ENCODE measurements at places on chromosomes 1 and 21.
A peak's percentile ranks its signal among the peaks of the same experiment; 100 is the strongest.

- peak; percentile 100 for DNase-seq
These were observed 47.8 kb downstream of the AK4 start for GRCh38 chr1:65195495-65196417.

DNA sequence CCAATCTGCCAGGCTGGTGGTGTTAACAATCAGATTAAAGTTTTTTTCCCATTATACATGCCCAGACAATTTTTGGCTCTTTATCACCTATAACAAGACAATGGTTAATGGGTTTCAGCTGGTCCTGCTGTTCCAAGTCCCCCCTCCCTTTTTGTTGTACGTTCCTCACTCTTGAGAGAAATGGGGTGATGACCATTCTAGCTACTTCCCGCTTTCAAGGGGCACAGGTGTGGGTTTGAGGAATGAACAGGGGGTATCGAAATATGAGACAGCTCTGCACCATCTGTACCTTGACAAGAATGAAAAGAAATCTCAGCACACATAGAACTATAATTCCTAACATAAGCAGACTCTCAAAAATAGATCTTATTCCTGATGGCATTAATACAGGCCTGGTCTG is 326.8 kb downstream of the PTPRU start:
- DNase-seq: no peak

DNA sequence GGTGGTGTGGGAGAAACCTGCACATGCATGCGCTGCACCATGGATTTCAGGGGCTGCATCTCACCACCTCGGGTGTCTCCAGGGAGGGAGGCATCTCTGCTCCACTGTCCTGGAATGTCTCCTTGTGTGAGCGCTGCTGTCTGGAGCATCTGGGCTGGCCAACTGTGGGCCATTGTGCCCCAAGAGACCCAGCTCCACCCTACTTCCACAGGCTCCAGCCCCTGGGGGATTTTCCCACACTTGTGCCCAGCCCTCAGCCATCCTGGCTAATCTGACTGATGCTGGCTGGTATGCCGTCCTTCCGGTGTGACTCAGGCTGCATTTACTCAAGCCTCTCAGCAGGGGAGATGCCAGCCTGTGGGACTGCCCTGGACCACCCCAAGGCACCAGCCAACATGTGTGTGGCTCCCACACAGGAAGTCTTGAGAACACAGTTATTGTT is 62.0 kb downstream of the TRIM11 start:
- DNase-seq: no peak

DNA sequence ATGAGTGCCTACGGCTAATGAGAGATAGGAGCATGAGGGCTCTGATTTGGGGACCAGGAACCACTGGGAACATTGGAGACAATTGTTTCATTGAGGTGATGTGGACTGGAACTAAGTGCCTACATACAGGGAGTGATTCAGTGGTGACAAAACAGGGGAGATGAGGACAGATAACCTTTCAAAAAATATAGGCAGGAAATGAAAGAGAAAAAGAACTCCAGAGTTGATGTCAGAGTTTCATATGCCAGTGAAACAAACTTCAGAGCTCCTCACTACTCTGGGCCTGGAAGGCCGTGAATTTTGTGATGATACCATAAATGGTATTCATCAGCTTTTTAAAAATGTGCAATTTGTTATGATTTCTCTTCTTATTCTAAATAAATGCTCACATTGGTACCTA is 39.3 kb downstream of the FASLG start:
- DNase-seq: no peak

GRCh38 chr1:29912425-29912824 is 676.1 kb downstream of the PTPRU start:
- peak; percentile 37 for DNase-seq

DNA sequence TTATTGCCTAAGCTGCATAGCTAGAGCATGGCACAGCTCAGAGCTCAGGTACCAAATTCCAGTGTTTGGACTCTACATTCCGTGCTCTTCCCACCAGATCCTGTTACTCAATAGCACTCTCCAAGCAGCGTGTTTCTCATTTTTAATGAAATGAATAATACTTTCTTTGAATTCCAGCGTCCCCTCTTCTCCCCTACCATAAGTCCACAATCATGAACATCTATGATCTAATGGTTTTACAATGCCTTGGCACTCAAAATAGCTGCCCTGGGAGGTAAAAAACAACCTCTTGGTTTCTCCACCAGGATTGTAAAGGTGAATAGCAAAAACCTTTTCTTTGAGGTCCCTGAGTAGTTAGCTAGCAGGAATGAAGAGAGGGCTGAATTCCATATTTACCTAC is 480.0 kb upstream of the PKN2 start:
- peak; percentile 41 for DNase-seq

- no peak for DNase-seq
These were observed 16.5 kb downstream of the SPOCD1 start for GRCh38 chr1:31799196-31799894.

- peak; percentile 88 for DNase-seq
These were observed 52.7 kb upstream of the ATP5PO start for GRCh38 chr21:33968080-33968994.

DNA sequence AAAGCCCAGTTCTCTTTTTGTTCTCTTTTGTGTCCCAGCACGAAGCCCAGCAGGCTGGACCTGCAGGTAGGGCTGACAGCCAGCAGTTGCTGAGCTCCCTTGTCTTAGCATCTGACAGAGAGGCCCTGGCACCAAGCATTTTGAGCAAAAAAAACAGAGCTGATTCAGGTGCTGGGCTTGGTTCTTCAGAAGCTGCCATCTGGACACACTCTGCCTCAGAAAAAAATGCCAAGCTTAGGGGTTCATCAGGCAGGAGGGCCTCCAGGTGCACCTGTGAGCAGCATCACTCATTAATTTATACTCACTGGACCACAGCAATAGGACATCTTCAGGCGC is 167.1 kb upstream of the PLD5 start:
- no peak for DNase-seq

DNA sequence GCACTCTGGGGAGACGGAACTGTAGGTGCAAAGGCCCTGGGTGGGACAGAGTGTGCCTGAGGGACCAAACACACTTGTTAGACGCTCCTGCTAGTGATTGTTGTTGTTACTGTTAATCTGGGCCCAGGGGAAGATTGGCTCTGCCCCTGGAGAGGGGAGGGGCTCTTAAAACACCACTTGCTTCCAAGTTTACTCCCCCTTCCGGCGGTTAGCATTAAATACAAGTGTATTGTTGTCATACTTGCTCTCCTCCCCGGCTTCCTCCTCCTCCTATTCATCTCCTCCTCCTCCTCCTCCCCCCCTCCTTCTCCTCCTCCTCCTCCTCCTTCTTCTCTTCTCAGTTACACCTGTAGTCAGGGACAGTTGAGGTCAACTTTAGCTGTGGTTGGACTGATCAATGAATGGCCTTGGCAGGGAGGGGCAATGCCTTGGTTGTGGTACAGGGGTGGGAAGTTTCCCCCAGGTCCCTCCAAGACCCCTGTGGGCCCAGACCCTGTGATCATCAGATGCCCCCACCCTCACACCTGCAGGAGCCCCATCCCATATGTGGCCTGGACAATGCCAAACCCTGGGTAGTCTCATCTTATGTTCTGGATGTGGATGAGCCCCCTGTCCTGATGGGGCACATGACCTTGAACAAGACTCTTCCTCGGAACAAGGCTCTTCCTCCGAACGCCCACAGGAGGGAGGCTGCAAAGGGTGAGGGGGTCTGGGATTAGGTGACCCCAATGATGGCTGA is 217.3 kb downstream of the PTPRU start:
- peak; percentile 36 for DNase-seq

- DNase-seq: no peak
These were observed 84.8 kb upstream of the BTG3 start for GRCh38 chr21:17697473-17697872.

- DNase-seq: no peak
These were observed 29.8 kb downstream of the ZNF281 start for GRCh38 chr1:200379940-200380588.

GRCh38 chr1:235278233-235278914 is 49.6 kb downstream of the ARID4B start:
- no peak for DNase-seq

All from fibroblast of upper back skin (primary cell).